Activated naive CD8-positive, alpha-beta T cell treated with anti-CD3 and anti-CD28 coated beads, Interleukin-2, amount 50 U/mL, for 16 hours (primary cell): ENCODE measurements at places on chromosomes 5 and 9.

GRCh38 chr5:146860213-146860893 lies 18.2 kb downstream of the PPP2R2B start:
- DNase-seq: no peak

DNA sequence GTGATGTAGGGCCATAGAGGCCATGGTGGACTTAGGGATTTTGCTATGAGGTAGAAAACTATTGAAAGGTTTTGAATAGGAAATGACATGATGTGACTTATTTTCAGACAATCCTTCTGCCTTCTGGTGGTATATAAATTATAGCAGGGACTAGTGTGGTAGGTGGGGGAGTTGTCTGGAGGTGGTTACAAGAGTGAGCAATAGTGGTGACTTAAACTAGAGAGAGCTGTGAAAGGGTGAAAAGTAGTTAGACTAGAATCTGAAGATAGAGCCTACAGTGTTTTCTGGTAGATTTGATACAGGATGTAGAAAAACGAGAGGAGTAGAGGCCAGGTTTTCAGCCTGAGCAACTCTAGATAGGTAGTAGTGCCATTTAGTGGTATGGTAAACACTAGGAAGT lies 32.3 kb downstream of the NAA35 start:
- DNase-seq: no peak

DNA sequence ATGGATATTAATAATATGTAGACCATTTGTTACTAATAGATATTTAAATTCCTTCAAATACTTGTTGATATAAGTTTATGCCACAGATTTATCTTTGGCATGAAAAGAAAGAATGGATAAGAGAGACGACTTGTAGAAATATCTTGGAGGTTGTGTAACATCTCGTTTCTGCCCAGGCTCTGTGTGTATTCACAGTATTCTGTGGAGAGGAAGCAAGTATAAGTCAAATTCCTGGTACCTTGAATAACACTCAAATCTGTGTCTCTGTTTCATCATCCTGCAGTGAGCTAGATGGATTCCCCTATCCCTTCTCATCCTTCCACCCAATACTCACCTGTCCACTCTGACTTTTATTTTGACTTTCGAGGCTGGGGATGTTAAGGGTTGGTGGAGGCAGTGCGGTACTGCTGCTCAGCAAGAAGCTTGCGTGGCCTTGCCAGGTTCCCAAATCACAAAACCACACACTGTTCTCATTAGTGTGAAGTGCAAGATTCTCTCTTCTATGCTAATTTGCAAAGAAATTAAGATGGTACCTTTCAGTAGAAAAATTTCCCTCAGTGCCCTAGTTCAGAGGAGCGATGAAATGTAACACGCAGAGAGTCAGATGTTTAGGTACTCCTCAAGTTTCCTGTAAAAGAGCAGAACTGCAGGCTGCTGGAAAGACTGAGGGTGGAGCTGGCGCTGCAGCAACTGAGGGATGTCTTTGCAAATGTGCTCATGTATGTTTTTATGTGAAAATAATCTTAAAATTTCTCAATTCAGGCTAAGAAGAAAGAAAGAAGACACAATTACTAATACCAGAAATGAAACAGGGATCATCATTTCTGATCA lies 42.6 kb upstream of the ANKRD18A start:
- DNase-seq: no peak

DNA sequence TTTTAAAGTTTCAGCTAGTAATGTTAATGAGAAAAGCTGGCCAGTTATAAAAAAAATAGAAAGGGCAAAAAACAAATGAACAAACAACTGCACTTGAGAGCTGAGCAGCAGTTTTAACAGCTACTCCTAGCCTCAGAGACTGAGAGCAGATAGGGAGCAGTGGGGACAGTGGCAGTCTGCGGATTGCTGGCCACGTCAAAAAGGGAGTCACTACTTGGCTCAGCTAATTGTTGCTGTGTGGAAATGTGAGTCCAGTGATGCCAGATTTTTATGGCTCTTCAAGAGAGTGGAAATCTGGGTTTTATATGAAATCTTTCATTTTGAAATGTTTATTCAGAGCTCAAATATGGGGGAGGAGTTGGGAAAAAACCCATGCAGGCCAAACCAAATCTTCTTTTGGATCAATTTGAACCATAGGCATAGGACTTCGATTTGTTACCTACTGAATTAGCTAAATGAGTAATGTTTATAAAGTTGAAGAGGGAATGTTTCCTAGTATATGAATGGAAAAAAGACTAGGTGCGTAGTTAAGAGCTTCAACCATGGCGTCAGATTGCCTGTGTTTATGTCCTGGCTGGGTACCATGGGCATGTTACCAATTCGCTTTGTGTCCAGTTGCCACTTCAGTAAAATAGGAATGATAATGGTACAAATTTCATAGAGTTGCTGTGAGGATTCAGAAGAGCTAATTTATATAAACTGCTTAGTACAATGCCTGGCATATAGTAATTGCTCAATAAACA lies 102.1 kb downstream of the PAM start:
- no peak for DNase-seq

DNA sequence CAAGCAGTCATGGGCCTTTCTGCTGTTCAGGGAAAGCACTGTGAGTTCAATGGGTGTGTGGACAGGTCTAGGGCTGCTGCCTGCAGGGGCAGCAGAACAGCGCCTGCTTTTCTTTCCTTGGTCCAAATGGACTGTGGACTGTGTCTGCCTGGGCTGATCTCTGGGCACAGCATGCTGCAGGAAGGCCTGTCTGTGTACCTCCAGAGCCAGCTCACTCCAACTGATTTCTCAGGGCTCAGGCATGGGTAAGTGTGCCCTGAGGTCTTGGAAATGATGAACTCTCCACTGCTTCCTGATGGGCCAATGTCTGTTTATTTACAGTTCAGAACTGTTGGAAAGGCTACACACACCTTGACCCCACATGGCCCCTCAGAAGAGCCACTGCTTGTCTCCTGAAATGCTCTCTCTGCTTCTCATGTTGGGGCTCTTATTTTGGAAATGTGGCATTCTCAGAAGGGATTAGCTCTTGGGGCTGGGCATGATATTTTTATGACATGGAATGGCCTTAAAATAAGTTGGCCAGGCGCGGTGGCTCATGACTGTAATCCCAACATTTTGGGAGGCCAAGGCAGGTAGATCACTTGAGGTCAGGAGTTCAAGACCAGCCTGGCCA lies 27.0 kb downstream of the SLC22A4 start:
- no peak for DNase-seq

- no peak for DNase-seq
Observed at GRCh38 chr5:7779019-7780005, 71.6 kb downstream of the CFAP90 start.

GRCh38 chr5:86971034-86971571 lies 296.6 kb upstream of the RASA1 start:
- DNase-seq: no peak

- no peak for DNase-seq
Observed at GRCh38 chr9:115170358-115171073, 52.6 kb upstream of the TNC start.

GRCh38 chr5:145104106-145104505 lies 731.0 kb downstream of the PRELID2 start:
- DNase-seq: no peak

GRCh38 chr5:176379881-176380280 lies 8.5 kb downstream of the NOP16 start:
- DNase-seq: no peak

DNA sequence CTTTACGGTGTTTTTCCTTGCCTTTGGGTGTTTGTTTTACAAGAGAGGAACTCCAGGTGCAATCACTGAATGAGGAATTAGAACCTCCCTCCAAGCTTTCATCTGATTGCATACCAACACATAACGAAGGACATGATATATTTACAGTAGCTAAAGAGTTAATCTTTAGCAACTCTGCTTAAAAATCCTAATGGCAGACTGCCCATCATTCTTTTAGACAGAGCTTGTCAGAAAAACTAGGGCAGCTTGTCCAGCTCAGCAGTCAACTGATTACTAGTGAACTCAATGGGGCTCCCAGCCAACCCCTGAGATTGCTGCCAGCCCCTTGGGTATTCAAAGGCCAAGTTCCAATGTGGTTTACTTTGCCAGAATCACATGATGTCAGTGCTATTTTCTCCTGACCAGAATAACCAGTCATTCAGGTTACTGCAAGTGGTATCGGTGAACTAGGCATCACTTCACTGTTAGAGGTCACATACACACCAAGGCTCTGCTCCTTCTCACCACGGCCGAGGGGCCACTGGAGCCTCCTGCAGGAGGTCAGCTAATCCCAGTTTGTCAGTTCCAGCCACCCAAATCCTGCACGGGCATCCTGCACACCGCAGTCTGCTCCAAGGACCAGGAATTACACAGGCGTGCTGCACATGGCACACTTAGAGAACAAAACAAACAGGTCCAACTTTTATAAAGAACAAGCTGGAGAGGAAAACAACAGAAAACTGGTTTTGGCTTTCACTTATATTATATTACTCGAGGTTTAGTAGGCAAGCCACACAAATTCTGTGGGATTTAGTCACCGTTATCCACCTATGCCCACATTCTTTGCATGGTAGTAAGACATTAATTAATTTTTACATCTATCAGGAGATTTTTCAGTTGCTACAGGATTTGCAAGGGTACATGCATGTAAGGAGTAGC lies 62.5 kb downstream of the NFIB start:
- no peak for DNase-seq

GRCh38 chr9:16458696-16459420 lies 411.6 kb downstream of the BNC2 start:
- no peak for DNase-seq

DNA sequence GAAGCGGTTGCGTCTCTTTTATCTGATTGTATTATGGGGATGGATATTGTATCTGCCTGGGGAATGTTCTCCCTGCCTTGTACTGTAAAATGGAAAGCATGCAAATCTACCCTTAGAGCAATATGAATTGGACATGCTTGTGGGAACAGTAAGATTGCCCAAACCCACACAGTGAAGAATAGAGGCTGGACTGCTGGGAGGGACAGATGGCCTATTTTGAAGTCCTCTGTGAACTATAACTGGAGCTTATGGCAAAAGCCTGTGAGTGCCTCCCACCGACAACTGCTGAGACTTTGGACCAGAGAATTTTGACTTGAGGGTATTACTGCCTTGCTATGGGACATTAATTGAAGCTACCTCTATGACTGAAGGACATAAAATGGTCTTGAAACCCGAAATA lies 168.9 kb downstream of the ERCC6L2 start:
- DNase-seq: no peak

DNA sequence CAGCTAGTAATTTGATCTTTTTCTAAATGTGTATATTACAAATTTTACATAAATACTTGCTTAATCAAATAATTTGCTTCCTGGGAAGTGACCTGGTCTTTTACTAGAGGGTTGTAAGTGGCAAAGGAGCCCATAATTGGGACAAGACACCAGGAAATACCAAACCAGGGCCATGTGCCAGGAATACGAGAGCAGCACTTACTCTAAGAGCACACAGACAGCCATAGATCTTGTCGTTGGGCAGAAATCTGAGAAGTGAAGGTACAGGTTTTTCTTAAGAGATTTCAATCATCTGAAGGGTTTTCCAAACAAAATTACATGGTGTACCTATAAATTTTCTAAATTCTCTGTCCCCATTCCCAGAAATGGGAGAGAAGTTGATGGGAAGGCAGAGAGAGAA lies 179.3 kb downstream of the HINT1 start:
- no peak for DNase-seq

GRCh38 chr5:15968993-15969392 lies 210.6 kb downstream of the MARCHF11 start:
- no peak for DNase-seq

DNA sequence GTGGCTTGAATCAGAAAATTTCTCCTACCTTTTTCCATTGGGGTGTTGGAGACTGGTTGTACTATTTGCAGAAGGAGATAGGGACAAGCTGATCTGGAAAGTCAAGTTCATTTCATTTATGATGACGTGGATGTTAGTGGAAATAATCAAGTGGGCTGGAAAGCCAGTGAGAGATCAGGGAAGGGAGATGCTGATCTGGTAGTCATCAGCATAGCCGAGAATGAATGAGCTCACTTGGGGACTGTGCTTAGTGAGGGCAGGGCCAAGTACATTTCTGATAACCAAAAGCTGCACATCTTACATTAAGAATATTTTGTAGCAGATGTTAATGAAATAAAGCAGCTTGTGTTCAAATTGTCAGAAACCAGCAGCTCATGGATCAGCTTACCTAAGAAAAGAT lies 12.1 kb downstream of the MAN2A1 start:
- no peak for DNase-seq

DNA sequence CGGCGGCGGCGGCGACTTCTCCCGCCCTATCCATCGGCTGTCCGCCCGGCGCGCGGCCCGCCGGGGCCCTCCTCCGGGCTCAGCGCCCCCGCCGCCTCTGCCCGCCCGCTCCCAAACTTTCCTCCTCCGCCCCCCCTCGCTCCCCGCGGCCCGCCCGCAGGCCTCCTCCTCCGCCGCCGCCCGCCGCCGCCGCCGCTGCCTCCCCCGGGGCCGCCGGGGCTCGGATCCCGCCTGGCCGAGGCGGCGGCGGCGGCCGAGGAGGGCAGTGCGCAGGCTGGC lies 460 bp upstream of the PBX3 start:
- no peak for DNase-seq

DNA sequence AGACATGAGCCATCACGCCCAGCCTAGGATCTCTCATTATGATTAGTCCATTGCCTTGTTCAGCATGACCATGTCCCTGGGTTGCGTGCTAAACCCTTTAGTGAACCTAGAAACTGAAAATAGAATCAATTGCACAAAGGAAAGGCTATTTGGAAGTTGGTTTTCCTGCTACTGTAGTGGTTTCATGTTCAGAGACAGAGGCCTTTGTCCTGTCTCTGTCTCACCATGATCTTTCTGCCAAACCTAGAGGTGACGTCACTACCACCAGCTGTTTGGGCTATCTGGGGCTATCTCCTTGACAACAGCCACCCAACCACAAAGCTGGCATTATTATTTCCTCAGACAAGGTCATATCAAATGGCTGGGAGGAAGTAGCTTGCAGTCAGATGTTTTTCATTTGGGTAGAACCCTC lies 4.0 kb upstream of the CDK5RAP2 start:
- DNase-seq: no peak

GRCh38 chr5:146890066-146890465 lies 11.5 kb upstream of the PPP2R2B start:
- no peak for DNase-seq

DNA sequence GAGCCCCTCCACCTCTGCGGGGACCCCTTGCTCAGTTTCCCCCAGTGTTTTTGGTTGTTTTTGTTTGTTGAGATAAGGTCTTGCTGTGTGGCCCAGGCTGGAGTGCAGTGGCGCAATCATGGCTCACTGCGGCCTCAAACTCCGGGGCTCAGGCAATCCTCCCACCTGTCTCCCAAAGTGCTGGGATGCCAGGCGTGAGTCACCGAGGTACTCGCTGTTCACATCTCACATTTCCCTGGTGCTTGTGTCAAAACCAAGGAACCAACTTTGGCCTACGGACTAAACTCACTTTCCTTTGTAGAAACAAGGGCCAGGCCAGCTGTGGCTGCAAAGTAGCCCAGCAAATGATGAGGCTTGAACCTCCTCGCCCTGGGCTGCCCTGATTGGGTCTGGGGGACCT lies 9.7 kb upstream of the AJM1 start:
- no peak for DNase-seq

DNA sequence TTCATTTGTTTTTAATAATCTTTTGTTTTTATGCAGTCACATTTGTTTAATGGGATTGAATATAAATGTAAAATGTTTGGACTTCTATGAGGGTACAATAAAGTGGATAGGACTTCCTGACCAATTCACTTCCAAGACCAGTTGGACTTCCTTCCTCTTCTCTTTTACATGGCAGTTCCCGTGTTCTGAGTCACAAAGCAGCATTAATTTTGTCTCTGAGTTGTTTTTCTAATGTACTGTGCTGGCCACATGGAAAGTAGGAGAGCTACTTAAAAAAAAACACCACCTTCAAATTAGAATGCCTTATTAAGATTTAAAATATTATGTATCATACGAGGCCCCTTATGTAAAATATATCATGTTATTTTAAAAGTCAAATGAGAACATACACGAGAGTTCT lies 87.3 kb downstream of the CCDC171 start:
- no peak for DNase-seq

- no peak for DNase-seq
Observed at GRCh38 chr9:34999576-34999975, 10.0 kb downstream of the DNAJB5 start.
